Urinary bladder (tissue), 4 donors: ENCODE measurements at places on chromosomes 6 and 20. TPM values are rescaled to one million over a fixed set of nuclear protein-coding genes. Genes with fewer than 3 reads are reported as not detected.
A peak's percentile ranks its signal among the peaks of the same experiment; 100 is the strongest.

The LY6G6D gene
- polyA plus RNA-seq: 1.7 TPM

The STX11 gene
- 4.4 TPM for polyA plus RNA-seq

The SLC22A16 gene
- 0.53 TPM for polyA plus RNA-seq

The ARHGAP40 gene
- polyA plus RNA-seq: 0.92 TPM

The DAAM2 gene
- 25.9 TPM for polyA plus RNA-seq

- no peak for DNase-seq
Measured at GRCh38 chr6:105483492-105483891, 80.6 kb upstream of the PREP start.

GRCh38 chr6:138550346-138550767 lies 51.1 kb upstream of the NHSL1 start:
- no peak for DNase-seq

DNA sequence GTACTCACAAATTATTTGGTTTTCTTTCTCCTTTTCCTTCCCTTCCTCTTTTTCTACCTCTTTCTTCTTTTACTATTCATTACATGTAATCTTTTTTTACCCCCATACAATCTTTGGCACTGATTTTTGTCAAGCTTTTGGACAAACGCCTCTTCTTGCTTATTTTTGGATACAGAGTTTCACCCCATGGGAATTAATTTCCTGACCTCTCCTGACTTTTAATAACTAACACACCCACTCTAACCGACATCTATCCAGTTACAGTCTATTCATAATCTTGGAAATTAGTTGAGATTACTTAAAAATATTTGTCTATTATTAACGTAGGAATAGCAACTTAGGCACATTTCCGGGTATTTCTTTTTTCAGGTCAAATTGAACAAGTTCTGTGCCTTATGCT lies 101.2 kb downstream of the HDGFL1 start:
- no peak for DNase-seq

GRCh38 chr20:17641520-17641964 lies 40.5 kb downstream of the RRBP1 start:
- no peak for DNase-seq

DNA sequence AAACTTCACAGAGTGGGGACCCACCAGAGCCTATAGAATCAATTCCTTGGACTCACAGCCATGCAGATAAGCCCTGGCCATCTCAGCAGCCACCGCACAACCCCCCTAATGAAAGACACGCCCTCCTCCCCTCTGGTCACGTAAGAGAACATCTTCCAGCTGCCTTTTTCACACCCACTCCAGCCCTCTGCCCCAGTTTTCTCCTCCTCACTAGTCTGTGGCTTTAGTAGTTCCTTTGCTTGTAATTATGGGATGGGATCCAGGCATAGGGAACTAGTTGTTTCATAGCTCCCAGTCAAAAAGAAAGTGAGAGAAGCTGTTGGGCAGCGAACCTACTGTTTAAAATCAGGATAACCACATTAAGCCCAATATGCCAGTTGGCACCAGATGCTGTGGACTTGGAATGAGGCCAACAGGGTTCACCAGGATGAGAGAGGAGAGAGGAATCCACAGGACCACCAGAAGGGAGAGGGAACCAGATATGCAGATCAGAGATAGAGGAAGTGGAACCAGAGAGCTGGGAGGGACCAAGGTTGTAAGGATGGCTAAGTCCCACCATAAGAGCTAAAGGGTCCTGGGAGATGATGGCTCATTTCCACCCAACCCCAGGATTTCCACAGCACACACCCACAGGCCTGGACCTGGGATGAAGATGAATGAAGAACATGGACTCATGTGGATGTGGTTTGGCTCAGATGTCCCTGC lies 9.0 kb upstream of the BTN3A1 start:
- DNase-seq: no peak

DNA sequence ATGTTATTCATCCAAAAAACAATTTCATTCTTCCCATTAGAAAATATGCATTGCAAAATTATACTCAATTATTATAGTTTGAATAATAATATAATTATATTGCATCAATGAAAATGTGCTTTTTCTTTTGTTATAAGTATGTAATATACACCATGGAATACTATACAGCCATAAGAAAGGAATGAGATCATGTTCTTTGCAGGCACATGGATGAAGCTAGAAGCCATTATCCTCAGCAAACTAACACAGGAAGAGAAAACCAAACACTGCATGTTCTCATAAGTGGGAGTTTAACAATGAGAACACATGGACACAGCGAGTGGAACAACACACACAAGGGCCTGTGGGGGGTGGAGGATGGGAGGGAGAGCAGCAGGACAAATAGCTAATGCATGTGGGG lies 2.1 kb upstream of the NKAPL start:
- no peak for DNase-seq

- DNase-seq: peak; percentile 62
Measured at GRCh38 chr6:140921366-140922226, 1211.1 kb upstream of the GJE1 start.

DNA sequence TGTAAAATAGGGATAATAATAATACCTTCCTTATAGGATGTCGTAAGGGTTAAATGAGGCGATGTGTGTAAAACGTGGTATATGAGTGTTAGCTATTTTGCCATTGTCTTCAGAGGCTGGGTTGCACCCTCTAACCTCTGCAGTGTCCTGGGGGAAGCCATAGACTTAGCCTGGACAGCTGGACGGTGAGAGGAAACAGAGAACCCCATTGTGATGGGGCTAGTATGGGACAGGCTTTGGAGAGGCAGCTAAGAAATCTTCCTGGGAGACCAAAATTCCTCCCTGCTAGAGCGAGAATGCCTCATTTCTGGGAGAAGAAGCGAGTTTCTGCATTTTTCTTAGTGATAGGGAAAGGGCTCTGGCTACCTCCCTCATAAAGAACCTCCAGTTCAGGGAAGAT lies 22.8 kb downstream of the KCNB1 start:
- no peak for DNase-seq
